ENCODE measurements at places on chromosomes 5 and 9. TPM values are rescaled to one million over a fixed set of nuclear protein-coding genes. Genes with fewer than 3 reads are reported as not detected.

Gene PPP3R2
- 0.34 TPM for total RNA-seq

DNA sequence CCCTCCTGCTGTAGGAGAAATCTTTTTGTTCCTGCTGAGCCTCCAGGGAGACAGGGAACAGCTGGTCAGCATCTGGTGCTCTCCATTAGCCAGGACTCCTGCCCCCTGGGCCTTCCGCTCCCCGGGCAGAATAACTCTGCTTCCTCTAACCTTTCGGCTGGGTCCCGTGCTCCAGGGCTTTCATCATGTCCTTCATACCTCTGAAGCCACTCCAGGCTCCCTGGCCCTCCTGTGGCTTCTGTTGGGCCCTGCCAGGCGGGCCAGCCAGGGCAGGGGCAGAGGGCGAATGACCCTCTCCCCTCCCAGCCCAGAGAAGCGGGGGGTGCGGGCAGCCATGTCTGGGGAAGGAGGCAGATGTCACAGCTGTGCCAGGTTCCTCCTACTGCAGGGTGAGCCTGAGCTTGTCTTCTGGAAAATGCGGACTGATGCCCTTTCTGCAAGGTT is 81.7 kb upstream of the LMX1B start:
- no peak overlapping the region for H3K27ac ChIP-seq
- peaks cover 56% of the 10 kb centered on the region for H3K4me1 ChIP-seq
- H3K4me3 ChIP-seq = no peak overlapping the region
- H3K36me3 ChIP-seq = no peaks in the 10 kb centered on the region

DNA sequence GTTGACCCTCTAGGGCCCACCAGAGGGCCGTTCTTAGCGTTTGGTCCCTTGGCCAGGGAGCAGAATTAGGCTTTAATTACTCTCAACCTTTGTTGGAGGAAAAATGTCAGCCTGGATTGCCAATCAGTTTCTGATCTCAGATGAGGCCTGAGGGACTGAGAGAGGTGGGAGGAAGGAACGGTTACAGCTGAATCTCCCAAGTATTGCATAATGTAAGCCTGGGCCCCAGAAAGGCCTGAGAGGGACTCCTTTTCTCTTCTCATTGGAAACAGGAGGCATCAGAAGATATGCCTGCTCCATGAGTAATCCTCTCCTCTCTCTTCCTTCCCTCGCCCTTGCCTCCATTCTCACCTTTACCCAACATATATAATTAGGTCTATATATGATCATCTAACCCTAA is 105.7 kb downstream of the INSYN2B start:
- no peak overlapping the region for H3K27ac ChIP-seq
- no peaks in the 10 kb centered on the region for H3K4me1 ChIP-seq
- no peaks in the 10 kb centered on the region for H3K36me3 ChIP-seq
- H3K4me3 ChIP-seq = no peak overlapping the region
- DNase-seq = no peak

Gene CCDC192
- total RNA-seq = 2.1 TPM

DNA sequence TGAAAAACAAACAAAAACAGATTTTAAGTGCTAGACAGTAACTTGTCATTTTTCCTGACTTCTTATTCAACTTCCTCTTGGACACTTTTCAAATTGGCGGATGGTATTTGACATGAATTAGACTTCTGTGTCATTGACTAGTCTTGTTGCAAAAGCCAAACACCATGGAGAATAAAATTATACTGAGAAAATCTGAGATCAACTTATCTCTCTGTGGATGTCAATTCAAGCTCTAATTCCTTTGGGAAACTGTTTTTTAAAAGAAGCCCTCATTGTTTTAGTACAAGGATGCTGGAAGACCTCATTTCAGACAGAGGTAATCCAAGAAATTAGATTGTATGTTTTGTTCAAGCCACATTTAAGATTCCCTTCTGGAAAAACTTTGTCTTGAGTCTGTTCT is 831.0 kb downstream of the SEMA5A start:
- DNase-seq = no peak
- H3K36me3 ChIP-seq = no peaks in the 10 kb centered on the region
- no peaks in the 10 kb centered on the region for H3K27me3 ChIP-seq
- no peak overlapping the region for H3K27ac ChIP-seq

- no peak overlapping the region for H3K27ac ChIP-seq
- DNase-seq = no peak
- no peaks in the 10 kb centered on the region for H3K36me3 ChIP-seq
- no peak overlapping the region for H3K4me3 ChIP-seq
- H3K27me3 ChIP-seq = no peaks in the 10 kb centered on the region
Observed at GRCh38 chr9:15982182-15982581, 429.3 kb downstream of the CCDC171 start.

DNA sequence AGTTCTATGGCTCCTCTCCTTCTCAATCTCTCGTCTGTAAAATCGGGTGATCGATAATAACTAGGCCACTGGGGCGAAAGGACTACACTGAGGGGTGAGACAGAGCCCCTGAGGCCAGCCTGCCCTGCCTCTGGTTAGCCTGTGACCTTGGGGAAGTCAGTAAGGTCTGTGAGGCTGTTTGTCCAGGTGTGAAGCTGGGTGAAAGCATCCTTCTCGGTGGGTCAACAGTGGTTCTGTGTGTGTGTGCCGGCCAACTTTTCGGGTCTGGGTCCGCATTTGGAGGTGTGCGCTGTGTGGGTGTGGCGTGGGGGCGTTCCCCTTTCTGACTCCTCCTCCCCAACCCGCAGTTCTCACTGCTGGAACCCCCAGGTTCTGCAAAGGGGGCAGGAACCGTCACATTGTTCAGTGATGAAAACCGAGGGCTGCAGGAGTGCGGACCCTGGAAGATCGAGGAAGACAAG is 5.0 kb upstream of the RNF44 start:
- DNase-seq = no peak
- H3K4me1 ChIP-seq = peaks cover 32% of the 10 kb centered on the region
- no peaks in the 10 kb centered on the region for H3K36me3 ChIP-seq
- H3K4me3 ChIP-seq = peak overlapping the region; percentile 75
- peak overlapping the region; percentile 90 for H3K27ac ChIP-seq

GRCh38 chr5:55847837-55848236 is 3.3 kb upstream of the IL31RA start:
- no peaks in the 10 kb centered on the region for H3K36me3 ChIP-seq
- no peak overlapping the region for H3K27ac ChIP-seq
- DNase-seq = no peak
- H3K27me3 ChIP-seq = no peaks in the 10 kb centered on the region
- no peak overlapping the region for H3K4me3 ChIP-seq

DNA sequence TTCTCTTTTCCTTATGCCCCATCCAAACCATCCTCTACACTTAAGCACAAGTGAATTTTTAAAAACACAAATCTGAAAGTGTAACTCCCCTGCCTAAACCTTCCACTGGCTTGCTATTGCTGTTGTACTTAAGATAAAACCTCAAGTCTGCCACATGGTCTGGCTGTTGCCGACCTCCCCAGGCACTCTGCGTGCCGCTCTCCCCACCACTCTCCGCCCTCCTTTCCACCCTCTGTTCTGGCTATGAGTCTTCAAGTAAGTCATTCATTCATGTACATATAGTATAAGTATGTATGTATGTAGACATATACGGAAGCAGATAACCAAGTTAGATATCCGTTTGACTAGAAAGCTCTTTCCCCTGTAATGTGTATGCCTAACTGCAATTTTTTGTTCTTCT is 94.7 kb upstream of the ANKRD55 start:
- H3K27ac ChIP-seq = peak overlapping the region; percentile 61
- peaks cover 2% of the 10 kb centered on the region for H3K36me3 ChIP-seq
- H3K4me3 ChIP-seq = no peak overlapping the region
- H3K27me3 ChIP-seq = no peaks in the 10 kb centered on the region
- peaks cover 60% of the 10 kb centered on the region for H3K4me1 ChIP-seq
- DNase-seq = no peak

Gene SLC34A3
- total RNA-seq = 0.27 TPM

Gene ANXA2R
- total RNA-seq = 1.9 TPM

Gene TAF1L
- not detected for total RNA-seq

DNA sequence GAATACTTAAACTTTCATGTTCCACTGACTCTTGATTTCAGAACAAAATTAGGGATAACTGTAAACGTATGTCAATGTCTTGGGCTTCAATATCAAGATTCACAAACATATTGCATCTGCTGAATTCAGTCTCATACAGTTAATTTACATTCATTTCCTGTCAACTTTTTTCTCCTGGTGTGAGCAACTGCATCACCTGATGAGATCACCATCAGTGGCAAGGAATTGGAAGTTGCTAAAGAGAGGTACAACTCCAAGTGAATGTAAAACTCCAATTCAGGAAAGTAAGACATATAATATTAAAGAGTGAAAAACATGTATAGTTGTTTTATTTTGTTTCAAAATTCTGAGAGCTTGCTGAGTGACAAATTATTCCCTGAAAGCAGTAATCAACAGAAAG is 1336.2 kb upstream of the C9orf72 start:
- H3K4me3 ChIP-seq = no peak overlapping the region
- no peak for DNase-seq
- no peaks in the 10 kb centered on the region for H3K36me3 ChIP-seq
- H3K27ac ChIP-seq = no peak overlapping the region
- H3K27me3 ChIP-seq = no peaks in the 10 kb centered on the region

- no peak for DNase-seq
- H3K36me3 ChIP-seq = peaks cover 21% of the 10 kb centered on the region
- no peak overlapping the region for H3K4me3 ChIP-seq
- H3K27ac ChIP-seq = no peak overlapping the region
- no peaks in the 10 kb centered on the region for H3K4me1 ChIP-seq
Observed at GRCh38 chr9:128473104-128473503, 17.3 kb downstream of the ODF2 start.

- no peaks in the 10 kb centered on the region for H3K36me3 ChIP-seq
- H3K4me3 ChIP-seq = no peak overlapping the region
- peaks cover 7% of the 10 kb centered on the region for H3K27me3 ChIP-seq
- H3K27ac ChIP-seq = no peak overlapping the region
- DNase-seq = no peak
Observed at GRCh38 chr5:94793113-94793815, 174.8 kb downstream of the SLF1 start.

Gene DIRAS2
- 0.14 TPM for total RNA-seq

Gene SCGB3A1
- 0.55 TPM for total RNA-seq

GRCh38 chr5:74241751-74242140 is 398.8 kb downstream of the ENC1 start:
- H3K27me3 ChIP-seq = no peaks in the 10 kb centered on the region
- peaks cover 29% of the 10 kb centered on the region for H3K4me1 ChIP-seq
- no peak for DNase-seq
- H3K27ac ChIP-seq = peak overlapping the region; percentile 61
- H3K36me3 ChIP-seq = no peaks in the 10 kb centered on the region

Gene PCDHA1
- total RNA-seq = not detected

- peaks cover 22% of the 10 kb centered on the region for H3K4me1 ChIP-seq
- no peak for DNase-seq
- H3K27ac ChIP-seq = peak overlapping the region; percentile 59
- H3K4me3 ChIP-seq = no peak overlapping the region
- H3K27me3 ChIP-seq = no peaks in the 10 kb centered on the region
- no peaks in the 10 kb centered on the region for H3K36me3 ChIP-seq
Observed at GRCh38 chr9:23682891-23683431, 143.1 kb downstream of the ELAVL2 start.

- H3K27me3 ChIP-seq = no peaks in the 10 kb centered on the region
- H3K27ac ChIP-seq = no peak overlapping the region
- no peak overlapping the region for H3K4me3 ChIP-seq
- H3K4me1 ChIP-seq = peaks cover 2% of the 10 kb centered on the region
- peaks cover 13% of the 10 kb centered on the region for H3K36me3 ChIP-seq
- DNase-seq = no peak
Observed at GRCh38 chr5:10620346-10620745, 56.5 kb downstream of the ANKRD33B start.

DNA sequence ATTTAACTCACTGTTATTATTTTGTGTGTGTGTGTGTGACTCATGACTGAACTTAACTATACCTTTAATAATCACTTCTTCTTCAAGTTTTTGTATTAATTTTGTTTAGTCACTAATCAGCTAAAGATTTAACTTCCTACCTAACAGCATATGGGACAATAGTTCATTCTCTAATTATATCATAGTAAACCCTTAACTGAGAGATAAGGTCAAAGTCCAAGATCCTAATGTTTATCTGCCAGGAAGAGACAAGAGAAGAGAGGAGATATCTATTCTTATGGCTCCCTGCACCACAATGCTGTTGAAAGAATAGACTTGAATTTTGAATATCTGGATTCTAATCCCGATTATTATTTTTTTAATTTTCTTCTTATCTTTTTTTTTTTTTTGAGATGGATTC is 28.1 kb downstream of the FREM1 start:
- no peak for DNase-seq
- H3K27ac ChIP-seq = no peak overlapping the region
- H3K27me3 ChIP-seq = no peaks in the 10 kb centered on the region
- peaks cover 14% of the 10 kb centered on the region for H3K36me3 ChIP-seq

GRCh38 chr5:173041881-173042762 is 14.0 kb upstream of the CREBRF start:
- peaks cover 10% of the 10 kb centered on the region for H3K36me3 ChIP-seq
- H3K4me3 ChIP-seq = no peak overlapping the region
- no peaks in the 10 kb centered on the region for H3K27me3 ChIP-seq
- H3K4me1 ChIP-seq = peaks cover 5% of the 10 kb centered on the region

GRCh38 chr9:9847750-9848149 is 765.1 kb downstream of the PTPRD start:
- H3K4me3 ChIP-seq = no peak overlapping the region
- DNase-seq = no peak
- no peak overlapping the region for H3K27ac ChIP-seq
- no peaks in the 10 kb centered on the region for H3K36me3 ChIP-seq

DNA sequence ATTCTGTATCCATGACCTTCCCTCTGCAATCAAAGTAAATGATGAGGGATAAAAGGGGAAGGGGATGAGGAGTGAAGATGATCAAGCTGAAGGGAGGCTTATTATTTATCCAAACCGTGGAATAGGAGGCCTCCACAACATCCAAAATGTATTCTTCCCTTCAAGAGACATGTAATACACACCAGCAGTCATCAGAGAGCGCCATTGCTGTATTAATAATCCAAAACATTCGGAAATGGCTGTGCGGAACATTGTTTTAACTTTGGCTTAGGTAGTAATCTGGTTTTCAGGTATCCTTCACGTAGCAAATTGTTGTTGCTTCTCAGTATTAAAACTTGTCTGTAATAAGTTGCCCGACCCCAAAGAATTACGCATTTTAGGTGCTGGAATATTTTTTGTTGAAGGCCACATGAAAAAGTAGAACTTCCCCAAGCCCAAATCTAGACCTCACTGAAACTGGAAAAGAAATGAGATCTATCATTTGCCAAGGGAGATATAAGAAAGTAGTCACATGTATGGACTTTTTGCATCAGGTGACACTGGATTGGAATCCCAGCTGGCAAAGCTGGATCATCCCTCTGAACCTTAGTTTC is 2.6 kb upstream of the BOD1 start:
- H3K27ac ChIP-seq = no peak overlapping the region
- no peaks in the 10 kb centered on the region for H3K27me3 ChIP-seq
- peaks cover 31% of the 10 kb centered on the region for H3K4me1 ChIP-seq
- no peak for DNase-seq
- H3K4me3 ChIP-seq = no peak overlapping the region

DNA sequence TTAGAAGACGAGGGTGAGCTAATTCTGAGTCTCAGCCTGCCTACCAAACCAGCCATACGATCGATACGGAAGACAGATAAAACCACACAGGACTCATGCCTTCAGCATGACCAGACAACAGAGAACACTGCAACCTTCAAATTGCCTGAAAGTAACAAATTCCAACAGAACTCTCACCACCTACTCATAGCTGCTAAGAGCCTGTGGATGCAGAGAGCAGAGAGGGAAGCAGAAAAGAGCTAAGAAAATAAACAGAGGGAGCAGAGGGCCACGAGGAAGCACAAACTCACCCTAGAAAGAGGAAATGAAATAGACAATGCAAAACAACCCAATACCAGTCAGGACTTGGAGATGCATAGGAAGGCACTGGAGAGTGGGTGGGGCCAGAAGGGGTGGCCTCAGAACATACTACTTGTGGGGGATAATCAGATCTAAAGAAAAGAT is 86.7 kb upstream of the TAS2R1 start:
- H3K27me3 ChIP-seq = no peaks in the 10 kb centered on the region
- no peak overlapping the region for H3K4me3 ChIP-seq
- H3K27ac ChIP-seq = no peak overlapping the region
- H3K36me3 ChIP-seq = peaks cover 3% of the 10 kb centered on the region

All from mesothelial cell of epicardium (in vitro differentiated cells).